ENCODE measurements at places on chromosomes 12 and 14.
A peak's percentile ranks its signal among the peaks of the same experiment; 100 is the strongest.

GRCh38 chr12:53659571-53659981 lies 16.3 kb downstream of the ATP5MC2 start:
- DNase-seq = no peak

DNA sequence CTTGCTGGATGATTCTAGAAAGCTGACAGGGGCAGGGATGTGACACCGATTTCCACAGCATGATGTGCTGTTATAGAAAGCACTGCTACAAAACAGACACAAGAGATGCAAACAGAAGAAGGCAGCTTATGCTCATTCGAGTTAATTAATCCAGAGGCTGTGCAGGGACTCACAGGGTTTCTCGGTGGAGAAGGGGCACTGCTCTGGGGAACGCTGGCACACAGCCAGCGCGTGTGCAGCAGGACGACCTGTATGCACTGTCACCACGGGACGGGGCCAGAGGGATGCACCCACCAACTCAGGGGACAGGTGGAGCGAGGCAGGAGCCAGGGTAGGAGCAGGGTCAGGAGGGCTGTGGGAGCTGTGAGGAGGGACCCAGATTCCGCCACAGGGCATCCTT lies 143.5 kb downstream of the RIMBP2 start:
- no peak for DNase-seq

- DNase-seq = no peak
Measured at GRCh38 chr12:124422142-124422569, 127.3 kb downstream of the RFLNA start.

GRCh38 chr14:51337520-51337919 lies 97.5 kb downstream of the TMX1 start:
- no peak for DNase-seq

GRCh38 chr14:73168691-73169090 lies 32.4 kb downstream of the PSEN1 start:
- DNase-seq = no peak

DNA sequence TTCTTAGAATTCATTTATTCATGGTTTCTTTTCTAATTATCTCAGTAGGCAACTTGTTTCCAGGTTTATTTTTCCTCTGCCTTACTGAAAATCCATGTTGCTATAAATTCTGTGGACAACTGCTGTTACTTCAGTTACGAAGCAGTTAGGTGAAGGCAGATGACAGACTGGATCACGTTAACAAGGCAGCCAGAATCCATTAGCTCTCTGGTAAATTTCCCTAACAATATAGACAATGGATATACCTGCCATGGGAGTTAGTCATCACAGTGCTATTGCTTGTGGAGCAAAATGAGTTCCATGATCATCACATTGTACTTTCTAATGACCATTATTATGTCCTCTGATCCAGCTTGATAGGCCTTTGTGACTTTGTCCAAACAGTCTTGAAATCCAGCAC lies 291.5 kb downstream of the NELL2 start:
- DNase-seq = no peak

GRCh38 chr12:123058980-123059379 lies 78.5 kb downstream of the ARL6IP4 start:
- no peak for DNase-seq

- no peak for DNase-seq
Measured at GRCh38 chr12:11762723-11763326, 113.4 kb downstream of the ETV6 start.

- DNase-seq = no peak
Measured at GRCh38 chr14:99568567-99569560, 35.1 kb downstream of the CCDC85C start.

DNA sequence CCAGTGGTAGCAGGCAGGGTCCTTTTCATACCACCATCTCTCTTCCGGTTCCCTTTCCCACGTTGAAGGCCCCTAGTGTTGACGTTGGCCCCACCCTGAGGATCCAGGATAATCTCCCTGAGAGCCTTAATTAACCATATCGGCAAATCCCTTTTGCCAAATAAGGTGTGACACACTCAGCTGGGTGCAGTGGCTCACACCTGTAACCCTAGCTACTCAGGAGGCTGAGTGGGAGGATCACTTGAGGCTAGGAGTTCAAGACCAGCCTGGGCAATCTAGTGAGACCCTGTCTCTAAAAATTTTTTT lies 2.8 kb upstream of the TMEM119 start:
- DNase-seq = no peak

DNA sequence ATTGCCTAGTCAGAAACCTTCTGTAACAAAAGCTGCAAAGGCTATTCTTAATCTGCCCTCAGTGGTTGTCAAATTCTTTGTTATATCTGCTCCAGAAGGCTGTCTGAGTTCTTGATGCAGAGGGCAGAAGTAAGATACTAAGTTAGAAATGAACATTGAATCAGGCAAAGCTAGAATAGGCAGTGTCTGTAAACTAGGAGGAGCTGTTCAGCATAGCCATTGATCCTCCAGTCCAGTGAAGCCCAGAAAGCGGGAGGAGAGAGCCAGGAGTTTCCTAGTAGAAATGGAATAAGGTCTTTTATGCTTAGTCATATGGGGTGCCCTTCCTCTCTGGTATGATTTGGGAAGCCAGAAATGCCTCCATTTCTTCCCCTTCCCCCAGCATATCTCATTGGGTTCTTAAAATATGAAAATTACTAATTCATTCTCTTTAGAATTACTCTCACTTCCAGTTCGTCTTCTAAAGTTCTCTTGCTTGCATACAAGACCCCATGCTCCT lies 76.2 kb downstream of the APAF1 start:
- DNase-seq = no peak

DNA sequence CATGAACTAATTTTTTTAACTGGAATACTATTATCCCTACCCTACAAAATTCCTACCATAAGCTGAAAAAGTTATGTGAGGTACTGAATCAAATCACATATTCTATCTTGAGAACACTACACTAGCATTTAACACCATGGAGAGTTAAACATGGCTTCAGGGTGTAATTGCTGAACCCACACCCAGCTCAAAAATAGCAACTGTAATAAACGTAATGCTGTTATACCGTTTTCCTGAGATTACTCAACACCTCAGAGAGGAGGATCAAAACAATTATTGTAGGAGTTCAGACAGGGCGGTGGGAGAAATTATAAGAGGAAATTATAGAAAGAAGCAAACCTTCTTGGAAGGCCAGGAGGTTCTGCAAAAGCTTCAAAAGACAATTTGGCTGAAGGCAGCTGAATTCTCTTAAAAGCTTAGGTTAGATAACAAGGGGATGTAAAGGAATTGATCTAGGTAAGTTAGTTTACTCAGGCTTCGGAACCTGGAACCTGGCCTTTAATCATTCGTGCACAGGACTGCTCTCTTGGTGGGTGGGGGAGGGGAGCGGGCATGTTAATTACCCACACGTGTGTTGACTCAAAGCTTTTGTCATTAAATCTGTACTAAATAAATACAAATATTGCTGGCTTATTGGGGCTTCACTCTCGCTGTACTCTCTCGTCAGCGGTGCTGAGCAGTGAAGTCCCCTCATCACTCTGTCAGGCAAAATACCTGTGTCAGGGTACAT lies 12.1 kb upstream of the IPO8 start:
- no peak for DNase-seq

GRCh38 chr14:30988509-30988908 lies 36.9 kb upstream of the AP4S1 start:
- DNase-seq = no peak

DNA sequence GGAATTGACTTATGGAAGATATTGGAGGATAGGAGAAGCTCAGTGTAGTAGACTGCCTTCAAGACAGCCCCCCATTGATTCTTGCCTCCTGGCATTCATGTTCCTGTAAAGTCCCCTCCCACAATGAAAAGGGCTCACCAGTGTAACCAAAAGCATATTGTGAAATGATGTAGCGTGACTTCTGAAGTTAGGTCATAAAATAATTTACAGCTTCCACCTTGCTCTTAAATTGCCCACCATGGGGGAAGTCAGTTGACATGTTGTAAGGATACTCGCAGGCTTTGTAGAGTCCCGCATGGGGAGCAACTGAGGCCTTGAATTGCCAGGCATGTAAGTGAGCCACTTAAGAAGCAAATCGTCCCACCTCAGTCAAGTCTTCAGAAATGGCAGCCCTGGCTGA lies 25.1 kb downstream of the GTSF1 start:
- DNase-seq = no peak

DNA sequence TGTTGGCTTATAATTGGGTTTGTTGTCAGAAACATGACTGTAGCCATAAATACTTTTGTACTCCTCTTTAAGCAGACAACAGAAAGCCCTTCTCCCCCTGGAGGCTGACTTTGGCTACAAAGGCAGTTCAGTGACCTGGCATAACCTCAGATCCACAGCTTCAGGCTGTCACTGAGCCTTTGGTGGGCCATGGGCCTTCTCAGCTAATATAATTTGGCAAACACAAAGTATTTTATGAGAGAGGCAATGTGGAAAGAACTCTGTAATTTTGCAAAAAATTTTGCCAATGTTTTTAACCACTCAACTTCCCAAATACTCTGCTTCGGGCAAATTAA lies 15.5 kb upstream of the MGP start:
- no peak for DNase-seq

GRCh38 chr14:103136388-103137271 lies 13.4 kb downstream of the TNFAIP2 start:
- DNase-seq = no peak

DNA sequence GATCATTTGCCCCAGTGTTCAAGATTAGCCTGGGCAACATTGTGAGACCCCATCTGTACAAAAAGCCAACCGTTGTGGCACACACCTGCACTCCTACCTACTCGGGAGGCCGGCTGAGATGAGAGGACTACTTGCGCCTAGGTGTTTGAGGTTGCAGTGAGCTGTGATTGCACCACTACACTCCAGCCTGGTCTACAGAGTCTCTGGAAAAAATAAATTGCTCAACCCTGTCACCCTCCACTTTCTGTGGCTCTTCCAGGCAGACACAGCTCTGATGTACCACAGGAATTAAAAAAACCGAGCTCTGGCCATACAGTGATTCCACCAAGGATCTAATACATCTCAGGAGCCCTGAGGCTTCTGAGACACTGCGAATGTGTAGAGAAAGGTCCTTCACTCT lies 14.4 kb downstream of the TIMELESS start:
- DNase-seq = no peak

DNA sequence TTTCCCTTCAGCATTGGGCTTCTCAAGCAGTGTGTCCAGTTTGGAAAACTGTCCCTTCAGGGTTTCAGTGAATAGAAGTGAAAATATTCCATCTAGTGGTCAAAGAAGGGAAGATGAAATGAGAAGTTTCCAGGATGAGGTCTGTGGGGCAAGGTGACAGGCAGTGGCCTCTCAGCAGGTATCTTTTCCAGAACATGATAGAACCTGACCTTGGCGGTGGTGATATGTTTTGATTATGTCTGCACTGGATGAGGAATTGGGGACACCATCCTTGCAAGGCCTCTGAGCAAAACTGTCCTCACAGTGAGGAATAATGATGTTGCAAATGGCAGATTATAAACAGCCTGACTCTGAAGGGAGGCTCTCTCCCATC lies 4.7 kb downstream of the GPX2 start:
- DNase-seq = no peak

DNA sequence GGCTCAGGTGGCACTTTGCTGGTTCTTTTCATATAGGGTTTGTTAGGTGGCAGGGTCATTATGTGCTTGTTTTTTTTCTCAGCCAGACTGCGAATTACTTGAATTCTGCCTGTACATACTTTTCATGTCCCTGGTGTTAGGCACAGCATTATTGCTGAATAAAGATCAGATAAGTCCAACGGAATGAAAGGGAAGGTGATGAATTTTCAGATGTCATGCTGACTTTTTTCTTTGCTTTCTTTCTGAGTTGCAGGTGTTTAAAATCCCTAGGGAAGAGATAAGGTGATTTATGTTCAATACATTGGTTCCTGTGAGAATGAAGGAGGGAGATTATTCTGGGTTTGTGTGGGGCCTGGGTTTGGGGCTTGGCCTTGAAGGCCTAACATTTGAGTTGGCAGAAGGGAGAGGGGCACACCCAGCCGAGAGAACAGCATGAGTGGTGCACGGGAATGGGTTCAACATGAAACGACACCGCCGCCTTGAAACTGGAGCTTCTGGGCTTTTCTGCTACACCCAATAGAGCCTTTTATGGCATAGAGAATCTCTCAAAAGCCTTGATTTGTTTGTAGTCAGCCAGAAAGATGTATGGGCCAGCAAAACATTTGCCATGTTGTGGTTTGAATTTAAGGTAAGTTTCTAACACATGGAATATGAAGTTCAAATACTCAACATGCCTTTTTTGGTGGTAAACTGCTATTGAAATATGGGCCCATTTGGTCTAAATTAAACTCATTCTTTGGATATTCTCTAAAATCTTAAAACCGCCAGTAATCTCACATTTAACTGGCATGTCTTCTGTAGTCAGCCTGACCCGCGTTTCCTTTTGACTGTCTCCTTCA lies 477.0 kb downstream of the PCNX1 start:
- no peak for DNase-seq

GRCh38 chr14:92437729-92438285 lies 75.8 kb upstream of the RIN3 start:
- no peak for DNase-seq

DNA sequence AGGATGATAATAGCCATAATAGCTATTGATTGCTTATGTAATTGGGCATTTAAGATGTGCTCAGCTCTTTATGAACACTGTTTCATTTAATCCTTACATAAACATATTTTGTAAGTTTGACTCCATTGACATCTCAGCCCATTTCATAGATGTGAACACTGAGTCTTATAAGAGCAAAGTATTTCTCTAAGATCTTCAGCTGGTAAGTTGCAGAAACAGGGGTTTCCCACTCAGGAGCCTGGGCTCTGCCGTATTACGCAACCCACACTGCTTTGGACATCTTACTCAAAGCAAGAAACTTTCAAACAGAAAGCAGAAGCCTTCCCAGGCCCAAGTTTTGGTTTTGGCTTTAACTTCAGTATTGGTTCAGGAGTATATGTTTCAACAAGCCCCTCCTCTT lies 705.1 kb downstream of the MED13L start:
- DNase-seq = no peak

DNA sequence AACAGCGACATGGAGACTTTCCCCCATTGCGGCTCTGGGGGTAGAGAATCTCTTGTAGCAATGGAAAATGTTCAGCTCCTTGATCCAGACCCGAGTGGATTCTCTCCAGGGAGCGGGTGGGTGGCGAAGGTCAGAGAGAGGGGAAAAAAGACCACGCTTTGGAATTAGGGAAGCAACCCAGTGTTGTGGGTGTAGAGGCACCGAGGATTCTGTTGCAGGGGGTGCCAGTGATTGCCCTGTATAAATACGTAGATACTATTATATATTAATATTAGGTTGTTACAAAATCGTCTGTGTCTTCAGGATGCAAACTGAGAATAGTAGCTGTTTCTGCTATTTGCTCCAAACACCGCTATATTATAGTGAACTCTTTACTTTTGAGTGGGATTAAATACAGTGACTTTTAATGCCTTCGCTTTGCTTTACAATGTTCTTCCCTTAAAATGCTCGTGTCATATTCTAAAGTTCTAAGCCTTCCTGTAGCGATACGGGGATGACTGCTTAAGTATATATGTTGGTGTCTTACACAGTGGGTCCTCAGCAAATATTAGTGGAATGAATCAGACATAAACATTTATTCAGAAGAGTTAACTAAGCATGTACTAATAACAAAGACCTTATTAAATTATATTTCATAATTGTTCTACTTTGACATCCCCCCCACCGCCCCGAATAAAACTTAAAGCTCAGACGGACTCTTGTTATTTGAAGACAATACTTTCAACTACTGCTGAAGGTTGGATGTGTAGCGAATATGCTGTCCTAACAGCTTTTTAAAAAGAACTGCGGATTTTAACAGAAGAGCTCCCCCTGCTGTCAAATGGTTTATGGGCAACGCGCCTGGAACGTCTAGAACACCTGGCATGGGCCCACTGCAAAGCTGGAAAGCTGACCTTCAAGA lies 136.4 kb upstream of the KRAS start:
- peak; percentile 76 for DNase-seq

GRCh38 chr12:26126340-26127284 lies 1.8 kb upstream of the BHLHE41 start:
- DNase-seq = no peak

- no peak for DNase-seq
Measured at GRCh38 chr12:19410211-19410610, 29.1 kb upstream of the AEBP2 start.
